Activated T-helper 1 cell treated with Interleukin-2 at 50 U/mL for 16 hours (primary cell): ENCODE measurements at places on chromosomes 12 and 14.

GRCh38 chr12:46259713-46260112 lies 9.1 kb downstream of the SLC38A1 start:
- DNase-seq = no peak

- no peak for DNase-seq
Measured at GRCh38 chr14:104971447-104972240, 6.5 kb downstream of the AHNAK2 start.

GRCh38 chr14:92340071-92340470 lies 17.1 kb downstream of the SLC24A4 start:
- DNase-seq = no peak

GRCh38 chr12:22794017-22794416 lies 169.0 kb downstream of the ETNK1 start:
- DNase-seq = no peak

- DNase-seq = no peak
Measured at GRCh38 chr14:63745858-63746425, 18.1 kb upstream of the SGPP1 start.

GRCh38 chr14:85620947-85621346 lies 91.0 kb downstream of the FLRT2 start:
- DNase-seq = no peak

- DNase-seq = no peak
Measured at GRCh38 chr12:68953536-68953935, 20.6 kb upstream of the CPM start.

DNA sequence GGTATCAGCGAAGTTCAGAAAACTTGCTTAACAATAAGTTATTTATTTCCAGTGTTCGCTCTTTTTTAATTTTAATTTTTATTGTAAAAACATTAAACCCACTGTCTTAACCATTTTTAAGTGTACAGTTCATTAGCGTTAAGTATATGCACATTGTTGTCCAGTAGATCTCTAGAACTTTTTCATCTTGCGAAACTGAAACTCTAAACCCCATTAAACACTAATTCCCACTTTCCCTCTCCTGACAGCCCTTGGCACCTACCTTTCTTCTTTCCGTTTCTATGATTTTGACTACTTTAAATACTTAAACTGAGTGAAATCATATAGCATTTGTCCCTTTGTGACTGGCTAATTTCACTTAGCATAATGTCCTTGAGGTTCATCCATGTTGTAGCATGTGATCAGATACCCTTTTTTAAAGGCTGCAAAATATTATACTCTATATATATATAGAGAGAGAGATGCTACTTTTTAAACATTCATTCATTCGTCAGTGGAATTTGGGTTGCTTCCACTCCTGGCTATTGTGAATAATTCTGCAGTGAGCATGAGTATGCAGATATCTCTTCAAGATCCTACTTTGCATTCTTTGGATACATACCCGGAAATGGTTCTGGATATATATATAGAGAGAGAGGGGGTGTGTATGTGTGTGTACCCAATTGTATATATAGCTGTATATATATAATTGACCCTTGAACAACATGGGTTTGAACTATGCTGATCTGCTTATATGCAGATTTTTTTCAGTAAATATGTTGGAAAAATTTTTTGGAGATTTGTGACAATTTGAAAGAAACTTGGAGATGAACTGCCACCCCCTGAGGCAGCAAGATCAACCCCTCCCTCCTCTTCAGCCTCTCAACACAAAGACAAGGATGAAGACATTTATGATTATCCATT lies 74.7 kb upstream of the EVL start:
- no peak for DNase-seq

- no peak for DNase-seq
Measured at GRCh38 chr14:103089386-103090335, 4.9 kb upstream of the EXOC3L4 start.

- no peak for DNase-seq
Measured at GRCh38 chr14:90674043-90674670, 142.1 kb downstream of the TTC7B start.

DNA sequence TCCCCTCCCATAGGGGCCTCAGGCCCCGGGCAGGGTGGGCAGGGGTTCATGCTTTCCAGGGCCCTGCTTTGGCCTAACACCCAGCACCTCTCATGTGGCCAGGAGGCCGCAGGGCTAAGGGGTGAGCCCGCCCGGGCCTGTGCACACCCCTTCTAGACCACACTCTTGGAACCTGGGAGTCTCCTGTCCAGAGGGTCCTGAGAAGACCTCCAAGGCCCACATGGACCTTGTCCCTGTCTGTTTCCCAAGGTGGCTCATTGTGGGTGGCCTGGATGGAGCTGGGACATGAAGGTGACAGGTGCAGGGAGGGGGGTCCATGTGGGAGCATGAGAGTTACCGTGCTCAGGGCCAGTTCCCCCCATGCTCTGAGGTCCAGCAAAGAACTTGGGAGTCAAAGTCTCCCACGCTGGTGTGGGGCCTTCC lies 11.6 kb downstream of the DLK1 start:
- DNase-seq = no peak

GRCh38 chr12:120654656-120655055 lies 14.2 kb downstream of the CABP1 start:
- no peak for DNase-seq

GRCh38 chr12:38788106-38788505 lies 117.3 kb downstream of the CPNE8 start:
- DNase-seq = no peak

GRCh38 chr14:97106166-97106565 lies 309.0 kb downstream of the VRK1 start:
- no peak for DNase-seq

GRCh38 chr14:87797001-87797400 lies 196.0 kb downstream of the GALC start:
- DNase-seq = no peak

- no peak for DNase-seq
Measured at GRCh38 chr12:67410246-67410645, 141.1 kb downstream of the CAND1 start.

- no peak for DNase-seq
Measured at GRCh38 chr12:132056320-132056719, 87.8 kb downstream of the DDX51 start.

GRCh38 chr14:33851931-33852330 lies 98.9 kb downstream of the EGLN3 start:
- DNase-seq = no peak

DNA sequence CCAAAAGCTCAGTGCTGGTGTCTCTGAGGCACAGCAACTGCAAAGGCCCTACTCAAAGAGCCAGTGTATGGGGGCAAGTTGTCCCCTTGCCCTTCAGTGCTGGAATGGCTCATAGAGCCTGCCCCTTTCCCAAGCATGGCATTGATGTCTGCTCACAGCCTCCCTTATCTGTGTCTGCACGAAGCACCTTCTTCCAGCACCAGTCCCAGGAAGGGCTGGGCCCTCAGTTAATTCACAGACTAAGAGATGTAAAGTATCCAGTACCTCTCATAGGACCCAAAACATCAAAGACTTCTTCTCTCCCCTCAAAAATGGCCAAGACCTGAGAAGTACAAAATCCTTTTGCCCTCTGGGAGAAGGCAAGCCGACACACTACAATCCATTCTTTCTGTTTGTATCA lies 1.6 kb upstream of the CMAS start:
- no peak for DNase-seq

GRCh38 chr14:103101963-103102688 lies 7.6 kb downstream of the EXOC3L4 start:
- no peak for DNase-seq

GRCh38 chr12:55675666-55676065 lies 32.0 kb downstream of the ITGA7 start:
- DNase-seq = no peak

- no peak for DNase-seq
Measured at GRCh38 chr14:88931321-88932110, 107.1 kb downstream of the TTC8 start.

DNA sequence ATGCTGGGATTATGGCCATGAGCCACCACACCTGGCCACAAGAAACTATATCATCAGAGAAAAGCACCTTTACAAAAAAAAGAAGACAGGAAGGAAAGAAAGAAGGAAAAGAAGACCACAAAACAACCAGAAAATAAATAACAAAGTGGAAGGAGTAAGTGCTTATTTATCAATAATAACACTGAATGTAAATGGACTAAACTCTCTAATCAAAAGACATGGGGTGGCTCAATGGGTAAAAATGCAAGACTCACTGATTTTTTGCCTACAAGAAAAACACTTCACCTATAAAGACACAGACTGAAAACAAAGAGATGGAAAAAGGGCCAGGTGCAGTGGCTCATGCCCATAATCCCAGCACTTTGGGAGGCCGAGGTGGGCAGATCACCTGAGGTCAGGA lies 65.7 kb downstream of the MAPKAPK5 start:
- DNase-seq = no peak

DNA sequence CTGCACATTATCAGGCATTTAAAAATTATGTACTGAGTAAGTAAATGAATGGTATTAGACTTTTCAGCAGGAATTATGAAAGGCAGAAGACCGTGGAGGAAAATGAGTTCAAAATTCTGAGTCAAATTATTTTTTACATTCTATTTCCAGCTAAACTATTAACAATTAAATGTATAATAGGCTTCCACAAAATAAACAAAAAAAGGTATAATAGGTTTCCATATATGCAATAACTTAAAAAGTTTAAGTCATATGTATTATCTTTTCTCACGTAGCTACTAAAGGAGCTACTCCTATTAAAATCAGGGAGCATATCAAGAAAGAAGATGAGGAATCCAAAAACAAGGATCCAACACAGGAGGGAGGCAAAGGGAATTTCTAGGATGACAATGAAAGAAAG lies 11.4 kb upstream of the VCPKMT start:
- no peak for DNase-seq

DNA sequence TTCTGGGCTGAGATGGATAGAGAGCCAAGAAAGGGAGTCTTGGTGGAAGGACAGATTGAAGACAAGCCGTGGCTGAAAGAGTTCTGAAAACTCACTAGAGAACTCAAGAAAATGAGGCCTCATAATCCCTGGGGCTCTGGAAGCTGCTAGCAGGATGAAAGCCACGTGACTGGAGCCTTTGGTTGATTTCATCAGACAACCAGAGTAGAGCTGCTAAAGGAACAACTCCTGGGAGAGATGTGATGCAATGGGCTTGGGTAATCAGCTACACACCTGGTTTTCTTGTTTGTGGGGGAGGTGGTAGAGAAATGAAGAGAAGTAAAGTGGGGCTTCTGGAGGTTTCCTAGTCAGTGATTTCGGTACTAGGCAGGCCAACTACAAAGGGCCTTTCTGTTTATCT lies 13.4 kb downstream of the CSRNP2 start:
- DNase-seq = no peak

- no peak for DNase-seq
Measured at GRCh38 chr12:105949391-105949790, 189.4 kb downstream of the NUAK1 start.

- DNase-seq = no peak
Measured at GRCh38 chr12:107670999-107671643, 14.5 kb upstream of the PWP1 start.

DNA sequence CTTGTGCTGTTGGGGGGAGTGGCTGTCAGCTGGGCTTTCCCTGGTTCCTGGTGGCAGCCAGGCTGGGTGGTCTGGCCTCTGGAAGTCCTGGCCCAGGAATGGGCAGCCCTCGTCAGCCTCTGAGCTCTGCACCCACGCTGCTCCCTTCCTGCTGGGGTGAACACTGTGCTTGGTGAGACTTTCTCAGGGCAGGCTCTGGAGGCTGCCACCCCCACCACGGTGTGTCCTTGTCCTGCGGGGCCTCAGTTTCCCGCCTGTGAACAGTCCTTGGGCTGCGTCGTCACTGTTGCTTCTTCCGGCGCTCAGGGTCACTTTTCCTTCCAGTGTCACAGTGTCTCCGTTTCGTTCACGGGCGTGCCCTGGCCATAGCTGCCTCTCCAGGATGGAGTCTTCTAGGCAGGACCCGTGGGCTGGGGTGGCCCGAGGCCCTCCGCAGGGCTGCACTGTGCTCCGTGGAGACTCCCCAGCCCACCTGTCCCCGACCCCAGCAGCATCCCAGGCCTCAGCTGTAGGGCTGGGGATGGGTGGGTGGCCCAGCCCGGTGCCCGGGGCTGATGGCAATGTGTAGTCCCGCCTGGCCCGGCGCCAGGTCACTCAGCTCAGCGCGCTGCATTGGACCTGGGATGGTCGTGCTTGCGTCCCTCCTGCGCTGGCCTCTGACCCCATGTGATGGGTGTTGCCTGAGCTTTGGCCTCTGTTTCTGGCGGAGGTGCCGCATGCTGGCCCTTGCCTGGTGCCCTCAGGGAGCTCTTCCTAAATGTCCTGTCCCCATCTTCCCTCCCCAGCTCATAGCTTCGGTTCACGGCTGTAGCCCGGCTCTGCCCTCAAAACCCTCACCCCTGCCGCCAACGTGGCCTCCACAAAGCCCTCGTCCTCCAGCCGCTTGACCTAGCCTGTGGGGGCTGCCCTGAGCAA lies 6.8 kb downstream of the KIF26A start:
- DNase-seq = no peak

- no peak for DNase-seq
Measured at GRCh38 chr12:7346551-7347225, 42.8 kb downstream of the ACSM4 start.

GRCh38 chr14:101709533-101709881 lies 52.0 kb upstream of the PPP2R5C start:
- no peak for DNase-seq

- DNase-seq = no peak
Measured at GRCh38 chr12:113171543-113171942, 13.7 kb downstream of the DDX54 start.

DNA sequence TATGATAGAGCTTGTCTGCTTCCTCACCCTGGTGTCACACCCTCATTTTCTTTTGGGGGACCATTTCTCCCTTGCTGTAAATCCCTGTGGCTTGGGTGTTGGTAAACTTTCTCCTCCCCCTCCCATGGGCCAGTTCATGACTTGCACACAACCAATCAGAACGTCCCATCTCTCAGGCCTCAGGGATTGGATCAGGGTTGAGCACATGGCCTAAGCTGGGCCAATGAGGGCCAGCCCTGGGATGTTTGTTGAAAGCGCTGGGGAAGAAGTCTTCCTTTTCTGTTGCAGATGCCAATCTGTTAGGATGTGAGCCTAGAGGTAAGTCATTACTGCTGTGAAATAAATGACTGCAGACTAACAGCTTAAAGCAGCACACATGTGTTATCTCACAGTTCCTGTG lies 136.7 kb downstream of the AACS start:
- DNase-seq = no peak

DNA sequence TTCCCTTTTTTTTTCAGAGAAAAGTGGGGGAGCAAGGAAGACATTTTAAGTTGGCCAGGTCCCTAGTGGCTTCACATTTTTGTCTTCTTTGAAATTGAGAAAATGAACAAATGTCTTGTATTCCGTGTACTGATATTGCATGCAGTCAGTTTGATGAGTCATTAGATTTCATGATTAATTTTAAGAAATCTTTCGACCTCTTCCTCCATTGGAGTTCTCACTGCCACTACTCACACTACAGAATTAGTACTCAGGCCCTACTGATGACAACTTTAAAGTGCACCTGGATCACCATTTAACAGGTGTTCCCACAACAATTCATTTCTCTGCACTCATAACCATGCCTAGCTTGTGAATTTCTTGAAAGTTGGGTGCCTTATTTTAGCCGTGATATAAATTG lies 50.5 kb downstream of the SAMD4A start:
- no peak for DNase-seq

GRCh38 chr12:116559162-116559935 lies at the start of gene MAP1LC3B2:
TSS of gene MAP1LC3B2 (plus strand) at chr12:116559381. CDS start at chr12:116575943, 16,562 bp downstream.
- peak; percentile 52 for DNase-seq
